ENCODE measurements at places on chromosomes 4 and X.

- DNase-seq = no peak
Measured at GRCh38 chr4:108483079-108483478, 137.3 kb upstream of the RPL34 start.

DNA sequence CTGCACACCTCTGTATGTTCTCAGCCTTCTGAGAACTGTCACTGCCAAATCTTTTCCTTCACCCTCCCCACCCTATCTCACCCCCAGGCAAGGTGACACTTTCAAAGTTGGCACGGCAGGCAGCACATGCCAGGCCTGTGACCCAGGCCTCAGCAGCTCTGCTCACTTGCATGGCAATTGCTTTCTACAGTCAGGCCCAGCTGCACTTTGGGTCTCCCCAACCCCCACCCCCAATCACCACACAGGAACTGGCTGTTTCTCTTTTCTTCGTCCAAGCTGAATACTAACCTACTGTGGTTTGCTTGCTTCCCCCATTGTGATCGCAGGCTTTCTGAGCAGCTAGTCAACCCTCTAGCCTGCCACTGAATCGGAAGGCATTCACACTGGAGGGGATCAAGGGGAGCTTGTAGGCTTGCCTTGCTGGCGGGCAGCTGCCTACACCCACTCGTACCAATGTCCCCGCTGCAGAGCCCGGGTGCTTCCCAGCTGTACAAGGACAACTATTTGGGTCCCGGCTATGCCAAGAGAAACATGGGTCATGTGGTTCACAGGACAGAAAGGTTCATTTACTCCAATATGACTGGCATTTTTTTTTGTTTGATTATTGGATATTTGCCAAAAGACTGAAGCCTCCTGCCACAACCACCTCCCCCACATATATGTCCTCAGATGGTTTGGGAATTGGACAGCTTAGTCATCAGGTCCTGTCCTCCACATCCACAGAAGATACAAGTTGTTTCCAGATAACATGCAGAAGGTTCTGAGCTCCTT is 28.1 kb downstream of the SLC25A43 start:
- DNase-seq = no peak

DNA sequence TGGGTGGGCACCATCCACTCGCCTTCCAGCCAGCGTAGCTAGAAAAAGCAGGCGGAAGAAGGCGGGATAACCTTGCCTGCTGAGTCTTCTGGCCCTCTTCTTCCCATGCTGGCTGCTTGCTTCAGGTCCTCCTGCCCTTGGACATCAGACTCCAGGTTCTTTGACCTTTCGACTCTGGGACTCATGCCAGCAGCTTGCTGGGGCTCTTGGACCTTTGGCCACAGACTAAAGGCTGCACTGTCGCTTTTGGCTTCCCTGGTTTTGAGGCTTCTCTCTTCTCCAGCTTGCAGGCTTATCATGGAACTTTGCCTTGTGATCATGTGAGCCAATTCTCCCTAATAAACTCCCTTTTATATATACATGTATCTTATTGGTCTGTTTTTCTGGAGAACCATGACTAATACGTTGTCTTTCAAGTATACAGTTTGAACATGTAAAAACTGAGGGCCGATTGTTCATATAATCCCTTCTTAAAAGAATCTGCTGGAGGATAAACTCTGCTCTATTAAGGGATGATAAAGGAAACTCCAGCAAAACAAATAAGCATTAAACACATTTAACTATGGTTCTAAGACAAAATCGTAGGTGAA is 116.6 kb upstream of the LCORL start:
- no peak for DNase-seq

DNA sequence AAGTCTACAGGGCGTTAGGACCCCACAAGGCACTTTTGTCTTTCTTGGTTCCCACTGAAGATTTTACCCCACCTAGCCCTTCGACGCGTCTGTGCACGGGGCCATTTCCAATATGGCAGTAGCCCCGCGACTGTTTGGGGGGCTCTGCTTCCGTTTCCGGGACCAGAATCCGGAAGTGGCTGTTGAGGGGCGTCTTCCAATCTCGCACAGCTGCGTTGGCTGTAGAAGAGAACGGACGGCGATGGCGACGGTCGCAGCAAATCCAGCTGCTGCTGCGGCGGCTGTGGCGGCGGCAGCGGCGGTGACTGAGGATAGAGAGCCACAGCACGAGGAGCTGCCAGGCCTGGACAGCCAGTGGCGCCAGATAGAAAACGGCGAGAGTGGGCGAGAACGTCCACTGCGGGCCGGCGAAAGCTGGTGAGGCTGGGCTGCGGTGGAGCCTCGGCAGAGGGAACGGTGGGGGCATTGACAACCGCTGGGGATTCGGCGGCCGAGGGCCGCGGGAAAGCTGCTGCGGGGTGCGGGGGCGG is at the start of gene USP11:
USP11 (plus strand) TSS at position 207 of the 530 bp plus-strand sequence; CDS start at position 242, 35 bp downstream.
- DNase-seq = peak; percentile 18

All from NCI-H774 (cell line).